AML-193 (cell line): ENCODE measurements at places on chromosomes 7 and 10.

GRCh38 chr10:19421674-19422073, 373.1 kb downstream of the MALRD1 start:
- DNase-seq, result no peak

GRCh38 chr10:95792211-95792780, 36.3 kb downstream of the ENTPD1 start:
- peak; percentile 52 for DNase-seq

DNA sequence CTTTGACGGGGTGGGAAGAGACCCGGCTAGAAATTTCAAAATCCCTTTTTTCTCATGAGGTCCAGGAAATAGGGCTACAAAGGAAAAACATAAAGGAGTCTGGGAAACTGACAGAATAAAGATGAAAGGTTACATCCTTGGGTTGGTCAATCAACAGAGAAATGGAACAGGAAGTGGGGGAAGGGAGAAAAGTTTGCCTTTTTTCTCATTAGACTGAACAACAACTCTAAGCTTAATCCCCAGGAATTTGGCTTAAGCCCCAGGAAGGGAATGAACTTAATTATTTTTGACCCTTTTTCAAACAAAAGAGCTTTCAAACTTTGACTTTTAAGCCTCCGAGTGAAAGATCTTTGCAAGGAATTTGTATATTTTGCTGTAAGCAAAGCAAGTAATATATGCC, 32.7 kb downstream of the LGI1 start:
- no peak for DNase-seq

DNA sequence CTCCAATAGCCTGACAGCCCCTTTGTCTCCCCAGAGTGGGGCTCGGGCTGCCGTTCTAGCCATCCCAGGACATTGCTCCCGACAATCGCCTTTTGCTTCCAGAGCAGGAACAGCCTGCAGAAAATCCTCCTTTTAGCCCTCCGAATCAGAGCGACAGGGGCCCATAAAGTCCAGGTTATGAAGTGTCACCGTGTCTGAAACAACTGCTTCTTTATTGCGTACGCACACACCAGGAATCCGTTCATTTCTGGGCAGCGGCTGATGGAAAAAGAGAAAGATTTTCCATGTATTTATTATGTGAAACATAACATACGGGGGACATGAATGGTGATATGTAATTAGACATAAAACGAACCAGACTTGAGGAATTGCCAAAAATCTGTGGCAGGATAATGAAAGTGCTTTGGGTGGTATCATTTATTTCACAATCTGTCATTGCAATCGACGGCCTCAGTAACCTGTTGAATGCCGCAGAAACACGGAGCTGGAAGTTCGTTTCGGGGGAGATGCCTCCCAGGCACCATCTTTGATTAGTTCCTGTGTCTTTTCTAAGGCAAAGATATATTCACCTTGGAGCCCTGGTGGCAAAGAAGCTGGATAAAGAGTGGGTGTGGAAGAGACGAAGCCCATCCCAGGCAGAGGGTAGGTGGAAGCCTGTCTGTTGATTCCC, 48.1 kb downstream of the FAM241B start:
- DNase-seq, result no peak

DNA sequence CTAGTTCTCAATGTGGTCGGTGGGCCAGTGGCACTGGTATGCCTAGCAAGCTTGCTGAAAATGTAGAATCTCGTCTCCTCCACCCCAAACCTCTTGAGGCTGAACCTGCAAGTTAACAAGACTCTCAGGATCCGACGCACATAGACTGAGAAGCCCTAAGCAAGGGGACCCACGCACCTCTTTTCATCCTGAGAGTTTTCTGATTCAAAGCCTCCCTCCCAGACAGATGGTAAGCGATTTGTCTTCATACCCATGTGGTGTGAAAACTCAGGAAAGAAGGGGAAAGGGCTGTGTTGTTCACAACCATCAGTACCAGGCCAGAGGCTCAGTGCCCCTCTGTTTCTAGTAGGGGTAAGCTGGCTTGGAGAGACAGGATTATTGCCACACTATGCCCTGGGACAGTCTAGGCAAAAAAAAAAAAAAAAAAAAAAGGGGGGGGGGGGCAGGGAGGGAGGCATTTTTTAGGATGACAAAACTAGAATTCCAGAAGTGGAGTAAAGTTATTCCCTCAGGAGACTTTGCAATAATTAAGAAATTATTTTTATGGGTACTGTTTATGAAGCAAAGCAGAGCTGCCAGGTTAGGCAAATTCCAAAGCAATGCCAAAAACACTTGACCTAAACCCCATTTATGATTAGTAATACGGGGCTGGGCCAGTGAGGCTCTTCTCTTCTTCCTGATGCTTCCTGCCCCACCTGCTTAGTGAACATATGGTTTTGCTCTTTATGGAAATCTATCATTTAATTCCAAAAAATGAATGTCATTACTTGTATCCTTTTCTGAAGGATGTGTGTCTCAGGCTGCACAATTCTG, 117.6 kb upstream of the PDLIM1 start:
- no peak for DNase-seq

GRCh38 chr10:86085686-86086085, 280.9 kb downstream of the GRID1 start:
- no peak for DNase-seq

DNA sequence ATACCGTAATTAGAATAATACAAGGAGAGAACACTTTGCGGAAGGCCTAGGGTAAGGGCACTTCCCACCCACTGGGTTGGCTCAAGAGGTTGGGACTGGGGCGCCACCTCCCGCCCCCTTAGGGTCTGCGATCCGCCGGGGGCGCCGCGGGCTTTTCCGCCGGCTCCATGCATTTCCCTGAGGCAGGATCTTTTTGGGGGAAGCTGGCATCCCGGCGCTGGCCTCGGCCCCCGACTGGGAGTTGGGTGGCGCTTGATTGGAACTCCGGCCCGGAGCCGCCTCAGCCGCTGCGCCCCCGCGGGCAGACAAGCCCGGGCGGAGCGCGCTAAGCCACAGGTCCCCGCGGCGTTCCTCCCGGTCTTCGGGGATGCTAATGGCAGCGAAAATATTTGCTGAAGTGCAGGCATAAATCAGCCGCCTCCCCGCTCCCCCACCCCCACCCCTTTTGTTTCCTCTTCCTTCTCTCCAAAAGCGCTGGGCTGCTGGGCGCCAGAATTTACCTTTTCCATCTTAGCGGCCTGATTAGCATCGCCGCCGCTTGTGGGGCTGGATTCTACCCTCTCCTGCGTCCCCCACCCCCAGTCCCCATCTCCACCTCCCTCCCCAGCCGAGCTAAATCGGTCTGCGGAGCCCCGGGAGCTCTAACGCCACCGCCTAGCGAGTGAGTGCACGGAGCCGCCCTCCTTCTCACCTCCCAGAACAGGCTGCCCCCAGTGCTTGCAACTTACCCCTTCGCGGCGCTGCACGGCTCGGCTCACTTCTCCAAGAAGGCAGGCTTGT, 5.1 kb downstream of the UNC5B start:
- DNase-seq, result no peak

DNA sequence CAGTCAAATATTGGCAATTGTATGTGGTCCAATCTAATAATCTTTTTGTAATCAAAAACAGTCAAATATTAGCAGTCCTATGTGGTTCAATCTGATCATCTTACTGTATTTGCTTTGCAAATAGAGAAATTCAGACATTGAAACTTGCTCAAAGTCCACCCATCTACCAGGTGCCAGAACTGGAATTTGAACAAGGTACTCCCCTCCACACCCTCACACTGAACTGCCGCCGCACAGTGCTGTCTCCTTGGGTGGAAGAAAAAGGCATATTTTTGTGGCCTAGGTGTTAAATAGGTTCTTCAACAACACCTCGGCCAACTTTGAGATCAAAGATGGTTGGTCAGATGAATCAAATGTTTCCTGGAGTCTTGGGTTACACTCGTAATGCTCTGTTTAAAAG, 544.2 kb upstream of the GALNT17 start:
- no peak for DNase-seq

GRCh38 chr10:9195385-9195784, 1140.9 kb downstream of the GATA3 start:
- no peak for DNase-seq

DNA sequence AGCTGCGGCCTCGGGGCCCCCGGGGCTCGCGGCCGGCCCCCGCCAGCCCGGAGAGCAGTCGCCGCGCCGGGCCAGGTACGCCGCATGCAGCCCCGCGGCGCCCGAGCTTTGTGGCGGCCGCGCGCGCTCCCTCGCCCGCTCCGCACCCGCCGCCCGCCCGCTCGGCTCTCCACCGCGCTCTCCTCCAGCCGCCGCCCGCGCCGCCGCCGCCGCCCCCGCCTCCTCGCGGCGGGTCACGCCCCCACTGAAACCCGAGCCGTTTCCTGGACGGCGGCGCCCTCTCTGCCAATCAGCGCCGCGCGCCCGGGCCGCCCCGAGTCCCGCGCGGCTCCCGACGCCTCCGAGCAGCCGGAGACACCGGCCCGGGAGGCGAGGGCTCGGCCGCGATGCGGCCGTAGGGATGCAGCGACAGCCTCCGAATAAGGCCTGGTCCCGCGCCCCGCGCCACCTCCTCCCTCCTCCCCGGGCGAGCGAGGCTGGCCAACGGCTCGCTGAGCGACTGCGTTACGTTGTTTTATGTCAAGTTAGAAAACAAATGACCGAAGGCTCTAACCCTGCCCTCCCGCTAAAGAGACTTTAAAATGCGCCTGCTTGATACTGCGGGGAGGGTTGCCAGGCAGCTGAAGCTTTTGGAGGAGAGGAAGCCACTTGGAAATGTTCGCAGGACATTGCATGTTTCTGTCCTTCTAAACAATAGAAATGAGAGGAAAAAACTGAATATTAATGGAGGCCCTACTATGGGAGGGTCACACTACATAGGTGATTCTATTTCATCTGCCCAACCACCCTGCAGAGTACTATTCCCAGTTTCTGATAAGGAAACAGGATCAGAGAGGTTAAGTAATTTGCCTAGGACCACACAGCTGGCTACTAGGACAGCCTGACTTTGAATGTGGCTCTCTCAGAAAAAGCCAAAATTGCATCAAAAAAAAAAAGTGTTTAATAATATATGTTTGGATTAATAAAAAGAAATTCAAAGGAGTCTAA, at the start of gene FGFR2:
TSS of gene FGFR2 (minus strand) at position 182 of the 987 bp plus-strand sequence. CDS start 4,627 bp downstream, outside the sequence.
- no peak for DNase-seq

DNA sequence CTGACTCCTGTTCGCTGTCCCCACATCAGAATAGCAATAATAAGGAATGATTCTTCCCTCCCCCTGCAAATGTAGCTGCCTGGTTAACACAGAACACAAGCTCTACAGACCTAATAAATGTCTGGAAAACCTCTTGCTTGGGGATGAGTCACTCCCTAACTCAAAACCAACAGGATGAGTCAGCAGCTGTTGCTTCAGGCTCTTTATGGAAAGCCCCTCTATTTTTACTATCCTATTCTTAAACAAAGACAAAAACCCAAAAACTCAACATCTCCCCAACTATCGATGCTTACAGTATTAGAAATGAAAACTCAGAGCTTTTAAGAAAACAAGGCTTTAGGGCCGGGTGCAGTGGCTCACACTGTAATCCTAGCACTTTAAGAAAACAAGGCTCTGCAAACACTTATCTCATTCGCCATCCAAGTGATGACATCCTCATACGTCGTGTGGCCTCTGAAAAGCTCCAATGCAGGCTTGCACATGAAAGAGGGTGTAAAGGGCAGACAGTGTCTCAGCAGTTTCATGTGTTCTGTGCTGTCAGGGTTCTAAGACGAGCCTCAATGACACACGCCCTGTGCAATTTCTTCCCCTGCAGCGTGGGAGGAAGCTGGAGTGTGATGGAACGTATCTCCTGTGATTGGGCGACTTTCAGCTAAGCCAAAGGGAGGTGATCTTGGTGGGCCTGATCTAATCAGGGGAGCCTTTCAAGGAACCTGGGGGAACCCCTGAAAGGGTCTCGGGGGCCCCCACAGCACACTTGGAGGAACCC, 70.1 kb downstream of the AMZ1 start:
- peak; percentile 59 for DNase-seq

- DNase-seq, result no peak
These were observed 31.5 kb upstream of the KMT2E start for GRCh38 chr7:104982308-104983075.

DNA sequence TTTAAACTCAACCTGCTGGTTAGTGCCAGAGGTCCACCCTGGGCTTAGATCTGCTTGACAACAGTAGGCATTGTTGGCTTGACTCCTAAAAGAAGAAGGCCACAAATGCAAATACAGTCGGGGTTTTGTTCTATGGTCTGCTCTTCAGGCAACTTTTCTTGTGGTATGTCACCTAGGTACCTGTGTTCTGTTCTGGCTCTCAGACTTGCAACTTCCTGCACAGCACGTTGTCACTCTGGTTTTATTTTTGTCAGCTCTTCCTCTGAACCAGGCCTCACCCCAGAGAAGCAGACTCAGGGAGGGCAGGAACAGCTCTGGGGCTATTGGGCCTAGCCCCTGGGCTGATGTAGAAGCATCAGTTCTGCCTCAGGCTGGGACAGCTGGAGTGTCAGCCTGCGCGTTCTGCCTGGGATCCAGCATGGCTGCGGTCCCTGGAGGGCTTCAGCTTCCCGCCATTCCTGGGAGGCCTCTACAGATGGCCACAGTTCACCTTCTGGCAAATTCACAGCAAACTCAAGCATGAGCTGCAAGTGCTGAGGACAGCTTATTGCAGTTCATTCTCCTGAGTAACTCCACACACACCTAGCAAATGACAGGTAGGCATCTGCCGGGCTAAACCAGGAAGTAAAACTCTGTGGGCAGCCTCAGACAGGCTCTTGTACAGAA, 11.0 kb upstream of the PDCD4 start:
- no peak for DNase-seq

- no peak for DNase-seq
These were observed 15.9 kb upstream of the GPNMB start for GRCh38 chr7:23230641-23231101.

DNA sequence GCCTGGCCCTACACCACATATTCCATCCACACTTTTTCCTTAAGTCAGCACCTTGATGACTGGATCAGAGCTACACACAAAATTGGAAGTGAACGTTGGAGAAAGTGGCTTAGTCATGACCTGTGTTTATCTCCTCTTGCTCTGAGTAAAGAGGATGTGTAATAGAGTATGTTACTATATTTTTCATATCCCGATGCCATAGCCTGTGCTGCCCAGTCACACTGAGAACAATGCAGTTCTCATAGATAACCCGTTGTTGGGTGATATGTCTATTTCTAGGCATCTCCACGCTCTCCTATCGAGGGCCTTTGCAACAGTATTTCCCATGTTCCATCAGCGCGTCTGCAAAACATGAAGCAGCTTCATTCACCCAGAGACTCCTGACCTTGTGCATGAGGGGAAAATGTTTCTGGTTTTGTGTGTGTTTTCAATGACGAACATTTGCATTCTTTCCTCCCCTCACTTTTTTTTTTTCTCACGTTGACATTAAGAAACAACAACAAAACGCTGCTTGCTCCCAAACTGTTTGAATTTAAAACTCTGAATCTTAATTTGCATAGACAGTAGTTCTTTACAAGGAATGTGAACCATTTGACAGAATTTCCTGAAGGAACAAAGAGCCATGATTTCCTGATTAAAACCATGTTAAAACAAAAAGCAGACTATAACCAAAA, 43.4 kb downstream of the GRK5 start:
- DNase-seq, result no peak
